Vagina (tissue), 2 donors: ENCODE measurements at places on chromosomes 2 and 18. TPM values are rescaled to one million over a fixed set of nuclear protein-coding genes. Genes with fewer than 3 reads are reported as not detected.

GRCh38 chr2:203559641-203560040, 24.5 kb upstream of the RAPH1 start:
- H3K27me3 ChIP-seq = no peaks in the 10 kb centered on the region
- no peak for DNase-seq
- H3K4me1 ChIP-seq = no peaks in the 10 kb centered on the region
- H3K4me3 ChIP-seq = no peak overlapping the region
- H3K27ac ChIP-seq = no peak overlapping the region
- H3K36me3 ChIP-seq = no peaks in the 10 kb centered on the region

GRCh38 chr2:96770442-96771202, 9.9 kb downstream of the CNNM4 start:
- no peaks in the 10 kb centered on the region for H3K36me3 ChIP-seq
- H3K27ac ChIP-seq = no peak overlapping the region
- no peaks in the 10 kb centered on the region for H3K27me3 ChIP-seq
- no peak overlapping the region for H3K4me3 ChIP-seq

DNA sequence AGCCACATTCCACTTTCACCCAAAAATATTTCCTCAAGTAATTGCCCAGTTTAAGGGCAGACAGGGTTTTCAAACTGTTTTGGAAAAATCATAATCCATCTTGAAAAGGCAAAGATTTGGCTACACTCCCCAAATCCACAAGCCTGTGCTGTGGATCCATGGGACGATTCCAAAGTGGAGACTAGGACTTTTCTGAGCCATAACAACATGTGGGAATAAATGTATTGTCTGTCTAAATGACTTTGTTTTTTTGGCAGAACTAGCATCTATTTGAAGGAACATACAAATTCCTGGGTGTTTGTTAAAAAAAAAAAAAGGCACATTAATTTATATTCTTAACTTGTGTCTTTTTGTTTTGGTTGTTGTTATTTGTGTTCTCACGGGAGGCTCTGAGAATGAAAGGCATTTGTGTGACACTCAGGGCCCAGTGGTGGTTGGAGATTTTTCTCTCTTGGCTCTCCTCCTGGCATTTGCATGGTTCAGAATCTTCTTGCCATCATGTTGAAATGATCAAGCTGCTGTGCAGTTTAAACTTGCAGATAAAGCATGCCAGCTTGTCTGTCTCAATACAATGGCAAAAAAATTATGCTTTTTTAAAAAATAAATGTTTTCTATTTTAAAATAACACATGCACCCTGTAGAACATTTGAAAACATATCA, 277.4 kb downstream of the EN1 start:
- H3K4me3 ChIP-seq = no peak overlapping the region
- no peak overlapping the region for H3K27ac ChIP-seq
- peaks cover 13% of the 10 kb centered on the region for H3K4me1 ChIP-seq

GRCh38 chr2:46862514-46862913, 53.1 kb downstream of the MCFD2 start:
- peak overlapping the region; percentile 21 for H3K27ac ChIP-seq
- DNase-seq = no peak
- no peak overlapping the region for H3K4me3 ChIP-seq
- no peaks in the 10 kb centered on the region for H3K36me3 ChIP-seq

DNA sequence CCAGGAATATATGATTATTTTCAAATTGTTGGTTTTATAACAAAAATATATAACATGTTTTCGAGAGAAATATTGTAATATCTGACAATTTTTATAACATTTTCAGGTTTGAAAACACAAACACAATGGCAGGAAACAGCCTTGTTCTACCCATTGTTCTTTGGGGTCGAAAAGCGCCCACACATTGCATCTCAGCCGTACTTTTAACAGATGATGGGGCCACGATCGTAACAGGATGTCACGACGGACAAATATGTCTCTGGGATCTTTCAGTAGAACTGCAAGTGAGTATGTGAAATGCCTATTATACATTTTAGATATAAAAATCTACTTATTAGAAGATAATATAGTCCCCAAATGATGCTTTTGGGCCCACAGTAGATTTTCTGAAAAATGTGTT, 21.2 kb downstream of the WDR7 start:
- H3K4me3 ChIP-seq = no peak overlapping the region
- no peaks in the 10 kb centered on the region for H3K4me1 ChIP-seq
- H3K36me3 ChIP-seq = peaks cover 14% of the 10 kb centered on the region
- H3K27me3 ChIP-seq = no peaks in the 10 kb centered on the region

DNA sequence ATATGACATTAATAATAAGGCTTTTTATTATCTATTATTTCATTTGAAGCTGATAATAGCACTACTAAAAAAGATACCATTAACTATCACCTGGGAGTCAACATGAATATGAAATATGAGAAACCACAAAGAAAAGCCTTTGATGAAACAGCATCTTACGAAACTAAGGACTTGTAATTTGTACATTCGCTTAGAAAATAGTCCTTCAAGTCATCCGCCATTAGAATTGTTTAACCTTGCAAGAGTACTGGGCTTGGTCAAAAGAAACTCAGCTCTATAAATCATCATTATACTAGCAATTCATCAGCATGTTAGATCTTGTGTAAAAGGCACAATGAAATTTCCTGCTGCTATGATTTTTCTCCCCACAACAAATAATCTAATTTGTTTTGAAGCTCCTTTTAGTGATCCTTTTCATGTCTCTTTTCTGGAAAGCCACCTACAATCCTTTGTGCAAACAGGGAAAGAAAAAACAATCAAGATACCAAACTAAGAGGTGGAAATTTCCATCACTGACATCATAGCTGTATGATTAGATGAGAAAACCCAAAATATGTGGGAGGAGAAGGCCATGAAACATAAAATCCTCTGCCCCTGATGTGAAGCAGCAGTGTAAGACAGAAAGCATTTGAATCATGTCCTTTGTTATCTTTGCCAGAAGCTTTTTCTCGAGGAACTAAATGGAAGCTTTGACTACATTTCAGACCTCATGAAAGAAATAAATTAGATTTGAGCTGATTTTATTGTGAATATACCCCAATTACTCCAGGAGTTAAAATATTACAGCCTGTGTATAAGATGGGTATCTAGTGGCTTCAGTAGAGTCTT, 31.2 kb downstream of the SCN9A start:
- no peaks in the 10 kb centered on the region for H3K36me3 ChIP-seq
- no peak for DNase-seq
- no peak overlapping the region for H3K4me3 ChIP-seq
- H3K4me1 ChIP-seq = no peaks in the 10 kb centered on the region
- H3K27ac ChIP-seq = no peak overlapping the region

GRCh38 chr18:78794071-78794430, 185.6 kb upstream of the SALL3 start:
- H3K36me3 ChIP-seq = no peaks in the 10 kb centered on the region
- H3K27ac ChIP-seq = no peak overlapping the region
- H3K4me3 ChIP-seq = no peak overlapping the region
- no peaks in the 10 kb centered on the region for H3K4me1 ChIP-seq
- no peak for DNase-seq

DNA sequence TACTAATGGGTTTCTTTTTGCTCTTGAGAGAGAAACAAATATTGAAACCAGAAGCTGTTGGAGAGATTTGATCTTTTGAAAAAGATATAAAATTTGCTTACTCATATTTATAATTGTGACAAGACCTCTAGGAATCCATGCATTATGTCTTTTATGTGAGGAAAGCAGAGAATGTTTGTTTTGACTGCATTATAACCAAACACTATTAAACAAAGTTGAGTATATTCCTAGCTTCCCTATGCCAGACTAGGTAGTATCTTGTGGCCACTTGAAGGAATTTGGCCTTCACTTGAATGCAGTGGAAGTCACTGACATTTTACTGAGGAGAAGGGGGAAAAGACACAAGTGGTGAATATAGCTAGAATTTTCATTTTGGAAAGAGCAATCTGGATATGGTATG, 521.8 kb upstream of the ZEB2 start:
- no peak overlapping the region for H3K4me3 ChIP-seq
- peaks cover 9% of the 10 kb centered on the region for H3K4me1 ChIP-seq
- H3K36me3 ChIP-seq = no peaks in the 10 kb centered on the region
- no peaks in the 10 kb centered on the region for H3K27me3 ChIP-seq

DNA sequence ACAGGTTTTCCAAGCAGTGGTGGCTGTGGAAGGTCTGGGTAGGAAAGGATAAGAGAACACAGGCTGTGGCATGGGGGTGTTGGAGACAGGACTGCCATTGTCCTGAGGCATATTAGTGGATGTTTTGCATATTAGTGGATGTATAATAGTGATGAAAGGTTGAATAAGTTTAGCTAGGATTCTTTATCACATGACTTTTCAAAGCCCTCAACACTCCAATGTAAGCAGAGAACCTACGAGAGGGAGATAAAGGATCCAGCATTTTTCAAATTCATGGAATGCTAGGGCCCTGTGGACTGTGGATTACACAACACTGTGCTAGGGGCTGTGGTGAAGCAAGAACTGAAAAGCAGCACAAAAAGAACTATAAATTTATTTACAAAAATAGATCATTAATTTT, 63.2 kb downstream of the POLE4 start:
- H3K27ac ChIP-seq = no peak overlapping the region
- no peaks in the 10 kb centered on the region for H3K27me3 ChIP-seq
- no peaks in the 10 kb centered on the region for H3K4me1 ChIP-seq
- DNase-seq = no peak
- H3K4me3 ChIP-seq = no peak overlapping the region

- H3K27ac ChIP-seq = peak overlapping the region; percentile 78
- H3K27me3 ChIP-seq = no peaks in the 10 kb centered on the region
- H3K4me1 ChIP-seq = peaks cover 43% of the 10 kb centered on the region
Measured at GRCh38 chr2:46487667-46488335, 8.4 kb downstream of the TMEM247 start.

DNA sequence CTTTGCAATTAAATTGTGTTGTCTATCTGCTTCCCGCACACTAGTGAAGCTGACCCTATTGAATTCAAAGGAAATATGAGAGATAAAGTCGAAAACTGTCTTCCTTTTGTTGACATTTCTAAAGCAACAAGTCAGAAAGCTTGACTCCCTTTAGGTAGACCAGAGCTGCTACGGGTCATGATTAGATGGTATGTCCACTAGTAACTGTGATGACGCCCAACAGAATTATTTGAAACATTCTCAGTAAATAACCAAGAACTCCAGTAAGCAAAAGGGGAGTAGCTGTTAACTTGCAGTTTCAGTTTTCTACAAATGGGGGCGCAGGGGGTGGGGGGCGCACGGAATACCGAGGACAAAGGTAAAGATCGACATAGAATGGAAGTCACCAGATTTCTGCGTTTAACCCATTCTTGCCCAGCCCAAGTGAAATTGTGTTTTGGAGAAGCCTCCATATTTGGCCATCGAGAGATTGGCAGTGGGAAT, 56.4 kb downstream of the CRIM1 start:
- no peaks in the 10 kb centered on the region for H3K36me3 ChIP-seq
- DNase-seq = no peak
- H3K27me3 ChIP-seq = no peaks in the 10 kb centered on the region
- H3K4me1 ChIP-seq = peaks cover 68% of the 10 kb centered on the region
- H3K4me3 ChIP-seq = no peak overlapping the region

DNA sequence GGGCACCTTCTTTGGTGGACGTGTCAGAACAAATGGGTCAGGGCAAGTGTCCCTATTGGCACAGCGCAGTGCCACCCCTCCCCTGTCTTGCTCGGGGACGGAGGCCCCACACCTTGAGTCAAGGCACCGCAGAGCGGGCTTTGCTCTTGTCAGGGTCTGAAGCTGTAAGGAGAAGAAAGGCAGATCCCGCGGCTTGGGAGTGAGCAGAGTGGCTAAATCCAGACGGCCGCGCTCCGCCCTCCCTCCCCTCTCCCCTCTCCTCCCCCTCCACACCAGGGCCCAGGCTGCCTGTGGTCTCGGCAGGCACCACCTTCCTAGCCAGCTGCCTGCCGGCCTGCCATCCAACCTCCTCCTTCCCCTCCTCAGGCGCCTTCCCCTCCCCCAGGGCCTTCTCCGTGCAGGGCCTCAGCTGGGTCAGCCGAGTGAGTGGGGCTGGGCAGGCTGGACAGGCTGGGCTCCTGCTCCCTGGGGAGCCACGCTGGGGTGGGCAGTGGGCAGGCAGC, 25.8 kb downstream of the SPEG start:
- H3K4me3 ChIP-seq = no peak overlapping the region
- H3K27me3 ChIP-seq = no peaks in the 10 kb centered on the region
- H3K36me3 ChIP-seq = peaks cover 4% of the 10 kb centered on the region
- peaks cover 55% of the 10 kb centered on the region for H3K4me1 ChIP-seq
- no peak for DNase-seq

DNA sequence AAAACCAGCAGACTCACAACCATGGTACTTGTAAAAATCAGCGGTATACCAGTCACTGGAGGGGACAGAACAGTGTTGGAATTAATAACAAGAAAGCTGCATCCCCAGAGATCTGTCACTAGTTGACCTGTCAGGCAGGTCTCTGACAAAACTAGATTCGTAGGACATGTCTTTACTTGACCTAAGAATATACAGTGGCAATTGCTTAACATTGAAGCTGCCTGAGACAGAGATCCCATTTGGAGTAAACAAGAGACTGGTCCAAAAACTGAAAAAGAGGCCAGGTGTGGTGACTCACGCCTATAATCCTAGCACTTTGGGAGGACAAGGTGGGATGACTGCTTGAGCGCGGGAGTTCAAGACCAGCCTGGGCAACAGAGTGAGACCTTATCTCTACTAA, 7.2 kb upstream of the SS18 start:
- H3K36me3 ChIP-seq = no peaks in the 10 kb centered on the region
- H3K27me3 ChIP-seq = no peaks in the 10 kb centered on the region
- H3K4me3 ChIP-seq = no peak overlapping the region
- H3K27ac ChIP-seq = no peak overlapping the region
- DNase-seq = no peak
- H3K4me1 ChIP-seq = no peaks in the 10 kb centered on the region

- peaks cover 12% of the 10 kb centered on the region for H3K4me1 ChIP-seq
- no peak overlapping the region for H3K4me3 ChIP-seq
- H3K27ac ChIP-seq = peak overlapping the region; percentile 39
Measured at GRCh38 chr2:26605999-26606846, 34.9 kb downstream of the CIB4 start.

DNA sequence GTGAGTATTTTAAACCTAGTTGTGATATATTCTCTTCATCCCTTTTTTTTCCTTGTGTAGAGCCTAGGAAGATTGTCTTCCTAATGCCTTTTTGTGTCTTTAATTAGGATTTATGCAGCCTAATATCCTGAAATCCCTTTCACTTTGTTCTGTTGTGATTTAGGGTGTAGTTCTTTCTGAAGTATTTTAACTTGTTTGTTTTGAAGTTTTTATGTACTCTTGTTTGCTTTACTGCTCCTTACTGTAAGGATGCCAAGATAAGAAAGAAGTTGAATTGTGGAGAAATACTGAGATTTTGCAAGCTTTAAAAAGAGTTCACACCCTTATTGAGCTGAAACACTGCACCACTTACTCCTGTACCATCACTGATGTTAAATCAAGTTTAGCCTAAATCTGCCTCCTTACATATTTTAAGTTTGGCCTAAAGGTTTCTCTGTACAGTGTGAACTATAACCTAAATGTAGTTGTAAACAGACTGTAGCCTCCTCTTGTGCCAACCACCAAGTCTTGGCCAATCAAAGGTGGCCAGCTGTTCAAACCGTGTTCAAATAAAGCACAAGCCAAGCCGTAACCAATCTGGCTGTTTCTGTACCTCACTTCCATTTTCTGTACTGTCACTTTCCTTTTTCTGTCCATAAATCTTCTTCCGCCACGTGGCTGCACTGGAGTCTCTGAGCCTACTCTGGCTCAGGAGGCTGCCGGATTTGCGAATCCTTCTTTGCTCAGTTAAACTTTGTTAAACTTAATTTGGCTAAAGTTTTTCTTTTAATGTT, 17.7 kb upstream of the ACOXL start:
- H3K36me3 ChIP-seq = no peaks in the 10 kb centered on the region
- no peak for DNase-seq
- H3K27me3 ChIP-seq = no peaks in the 10 kb centered on the region
- H3K4me3 ChIP-seq = no peak overlapping the region
- no peak overlapping the region for H3K27ac ChIP-seq
- H3K4me1 ChIP-seq = peaks cover 11% of the 10 kb centered on the region

The SNORC gene
- total RNA-seq = not detected

The PKDCC gene
- 146 TPM for total RNA-seq

The CCDC148 gene
- not detected for total RNA-seq

The RAD51AP2 gene
- 0.25 TPM for total RNA-seq

The SPATA3 gene
- total RNA-seq = not detected

The RBM43 gene
- 3.9 TPM for total RNA-seq

The GALR1 gene
- 0.98 TPM for total RNA-seq

The CDH19 gene
- total RNA-seq = 18.2 TPM
